D721Med (cell line): ENCODE measurements at places on chromosomes 1 and 21.

DNA sequence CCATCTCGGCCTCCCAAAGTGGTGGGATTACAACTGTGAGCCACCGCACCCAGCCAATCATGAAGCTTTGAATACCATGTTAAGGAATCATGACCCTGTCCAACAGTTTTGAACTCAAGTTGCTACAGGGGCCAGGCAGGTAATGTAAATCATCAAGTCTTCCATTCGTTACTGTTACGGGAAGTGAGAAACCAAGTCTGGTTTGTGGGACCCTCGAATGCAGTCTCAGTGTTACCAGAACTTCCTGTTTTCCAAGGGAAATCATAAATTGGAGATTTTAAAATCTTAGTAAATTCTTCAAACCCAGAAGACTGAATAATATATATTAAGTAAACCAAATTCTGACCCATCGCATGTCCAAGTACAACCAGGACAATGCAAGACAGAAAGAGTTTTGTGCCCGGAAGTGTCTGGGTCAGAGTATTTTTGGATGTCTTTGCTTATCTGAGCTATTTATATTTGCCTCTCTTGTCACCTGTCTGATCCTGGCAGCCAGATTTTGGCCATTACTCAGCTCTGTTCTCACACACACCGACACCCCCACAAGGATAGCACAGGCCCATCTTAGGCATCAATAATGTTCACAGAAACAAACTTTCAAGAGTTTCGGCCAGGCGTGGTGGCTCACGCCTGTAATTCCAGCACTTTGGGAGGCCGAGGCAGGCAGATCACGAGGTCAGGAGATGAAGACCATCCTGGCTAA is 8.8 kb downstream of the ATP5IF1 start:
- no peak for DNase-seq

DNA sequence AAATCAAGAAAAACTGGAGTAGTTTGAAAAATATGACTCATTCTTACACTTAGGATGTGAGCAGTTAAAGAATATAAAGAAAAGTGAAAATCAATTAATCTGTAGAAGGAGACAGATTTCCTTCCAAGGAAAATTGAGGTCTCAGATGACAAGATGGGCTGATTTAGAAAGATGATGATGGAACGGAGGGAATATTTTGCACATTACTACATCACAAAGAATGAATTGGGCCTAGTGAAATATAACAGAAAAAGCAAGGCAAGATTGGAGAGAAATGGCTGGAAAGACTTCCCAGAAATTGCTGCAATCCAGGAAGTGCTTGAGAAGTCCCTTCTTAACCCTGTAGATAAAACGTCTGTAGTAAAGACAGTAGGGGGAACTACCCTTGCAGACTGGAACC is 169.1 kb upstream of the SYT6 start:
- DNase-seq = no peak

DNA sequence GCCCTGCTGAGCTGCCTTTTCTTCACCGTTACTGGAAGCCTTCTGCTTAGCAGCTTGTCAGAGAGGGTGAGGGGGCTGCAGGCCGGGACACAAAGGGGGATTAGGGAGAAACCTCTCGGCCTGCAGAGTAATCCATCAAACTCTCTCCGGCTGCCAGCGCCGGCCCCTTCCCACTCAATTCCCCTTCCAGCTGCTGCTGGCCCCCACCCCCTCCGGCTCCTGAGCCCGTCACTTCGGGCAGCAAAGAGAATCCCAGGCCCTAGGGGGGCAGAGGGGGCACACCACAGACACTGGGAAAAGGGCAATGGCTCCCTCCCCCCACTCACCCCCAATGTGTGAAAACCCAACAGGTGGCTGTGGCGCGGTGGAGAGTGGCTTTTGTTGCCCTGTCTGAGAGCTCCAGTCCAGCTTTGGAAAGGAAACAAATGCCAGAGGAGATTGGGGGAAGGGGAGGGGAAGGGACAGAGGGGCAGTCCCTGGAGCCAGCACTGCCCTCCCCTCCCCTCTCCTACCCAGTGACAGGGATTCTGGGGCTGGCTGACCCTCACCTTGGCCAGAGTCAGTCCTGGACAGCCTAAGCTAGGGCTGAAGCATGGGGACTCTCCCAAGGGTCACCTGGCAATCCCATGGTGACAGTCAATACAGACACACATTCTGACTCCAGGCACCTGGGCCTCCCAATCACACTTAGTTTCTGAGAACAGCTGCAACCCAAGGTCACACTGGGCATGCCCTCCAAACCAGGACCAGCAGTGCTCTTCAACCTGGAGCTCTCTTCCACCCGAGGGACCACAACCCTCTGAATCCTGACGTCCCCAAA is 9.5 kb downstream of the SLC45A3 start:
- DNase-seq = peak; percentile 77

DNA sequence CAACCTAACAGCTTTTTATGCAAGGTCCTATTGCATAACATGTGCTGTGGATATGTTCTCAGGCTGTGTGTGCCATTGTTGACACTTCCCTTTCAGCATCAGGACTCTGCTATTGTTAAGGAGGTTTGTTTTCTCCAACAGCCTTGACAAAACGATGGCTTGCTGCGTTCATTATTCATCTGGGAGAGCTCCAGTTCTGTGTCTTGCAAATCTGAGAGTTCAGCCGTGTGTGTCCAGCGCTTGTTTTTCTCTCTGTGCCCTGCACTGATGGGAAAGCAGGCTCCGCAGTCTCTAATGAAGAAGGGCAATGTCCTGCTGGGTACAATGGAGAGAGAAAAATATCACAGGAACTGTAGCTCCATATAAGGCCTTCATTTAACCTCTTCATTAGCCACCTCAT is 63.7 kb downstream of the CLDN17 start:
- DNase-seq = no peak

- DNase-seq = no peak
Measured at GRCh38 chr1:76428028-76428427, 353.5 kb downstream of the ST6GALNAC3 start.

DNA sequence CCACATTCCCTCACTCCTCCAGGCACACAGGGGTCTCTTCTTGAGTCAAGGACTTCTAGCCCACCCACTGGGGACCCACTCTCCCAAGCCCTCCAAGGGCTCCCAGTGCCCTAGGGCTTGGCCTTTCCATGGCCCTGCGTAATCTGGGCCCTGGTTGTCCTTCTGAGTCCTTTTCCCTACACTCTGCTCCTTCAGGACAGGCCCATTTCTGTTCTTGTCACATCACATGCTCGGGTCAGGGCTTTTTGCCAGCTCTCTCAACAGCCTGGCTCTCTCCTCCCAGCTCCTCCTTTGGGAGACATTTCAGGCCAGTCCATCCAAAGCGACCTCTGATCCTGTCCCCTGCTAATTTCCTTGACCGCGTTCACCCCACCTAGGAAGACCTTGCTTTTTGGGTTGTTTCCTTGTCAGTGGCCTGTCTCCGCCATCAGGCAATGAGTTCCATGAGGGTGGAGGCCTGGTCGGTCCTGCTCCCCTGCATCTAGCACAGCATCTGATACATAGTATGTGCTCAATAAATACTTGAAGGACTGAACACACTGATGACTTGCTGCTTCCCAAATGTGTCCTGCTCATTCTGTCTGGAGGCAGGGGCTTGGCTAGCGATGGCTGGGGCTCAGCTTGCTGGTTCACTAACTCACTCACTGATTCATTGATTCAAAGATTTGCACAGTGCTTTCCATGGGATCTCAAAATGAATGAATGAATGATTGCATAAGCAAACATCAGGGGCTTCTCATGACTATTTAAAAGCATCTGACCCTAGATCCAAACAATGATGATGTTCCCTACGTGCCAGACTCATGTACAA is 44.8 kb downstream of the DHRS3 start:
- DNase-seq = no peak

- no peak for DNase-seq
Measured at GRCh38 chr1:192566657-192567056, 8.9 kb upstream of the RGS1 start.

- DNase-seq = no peak
Measured at GRCh38 chr1:181015251-181015615, 7.4 kb downstream of the STX6 start.

GRCh38 chr21:44873356-44874239 is at the start of gene PTTG1IP:
PTTG1IP (minus strand) TSS chr21:44873690; CDS start chr21:44873616, 74 bp downstream.
- DNase-seq = peak; percentile 98

- no peak for DNase-seq
Measured at GRCh38 chr1:38242506-38242905, 195.9 kb upstream of the POU3F1 start.

DNA sequence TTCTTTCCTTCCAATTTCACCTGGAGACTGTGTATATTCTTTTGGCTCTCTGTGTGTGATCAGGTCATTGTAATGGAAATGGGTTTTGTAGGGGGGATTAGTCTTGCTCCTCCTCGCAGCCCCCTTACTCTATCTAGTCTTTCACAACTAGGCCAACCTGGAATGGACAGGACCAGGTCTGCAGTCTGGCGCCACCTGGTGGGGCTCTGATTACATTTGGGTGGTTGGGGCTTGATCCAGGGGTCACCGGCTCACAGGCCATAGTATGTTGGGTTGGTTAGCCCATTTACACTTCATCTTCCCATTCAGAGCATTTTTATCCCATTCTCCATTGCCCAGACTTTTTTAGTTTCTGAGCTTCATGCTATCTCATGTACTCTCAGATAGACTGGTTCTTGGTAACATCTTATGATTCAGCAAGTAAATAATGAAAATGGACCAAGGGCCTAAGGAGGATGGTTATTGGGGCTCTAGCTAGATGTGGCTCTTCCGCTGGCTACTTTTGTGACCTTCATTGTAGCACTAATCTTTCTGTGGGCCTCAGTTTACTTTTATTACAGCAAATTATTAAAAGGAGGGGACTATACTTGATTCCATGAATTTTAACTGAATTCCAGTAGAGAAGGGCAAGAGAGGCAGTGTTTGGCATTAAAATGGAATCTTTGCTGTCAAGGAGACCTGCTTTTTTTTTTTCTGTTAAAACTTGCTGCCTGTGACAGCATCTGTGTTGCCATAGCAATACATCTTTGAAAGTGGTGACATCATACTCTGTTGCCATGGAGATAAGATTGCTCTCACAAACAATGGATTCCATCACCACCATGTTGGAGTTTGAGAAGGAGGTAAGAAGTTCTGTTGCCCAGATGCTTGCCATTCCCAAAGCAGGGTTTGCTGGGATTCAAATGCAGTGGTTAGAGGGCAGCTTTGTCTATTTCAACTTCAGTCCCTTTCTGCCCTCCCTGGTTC is 150.1 kb downstream of the PLXNA2 start:
- no peak for DNase-seq

DNA sequence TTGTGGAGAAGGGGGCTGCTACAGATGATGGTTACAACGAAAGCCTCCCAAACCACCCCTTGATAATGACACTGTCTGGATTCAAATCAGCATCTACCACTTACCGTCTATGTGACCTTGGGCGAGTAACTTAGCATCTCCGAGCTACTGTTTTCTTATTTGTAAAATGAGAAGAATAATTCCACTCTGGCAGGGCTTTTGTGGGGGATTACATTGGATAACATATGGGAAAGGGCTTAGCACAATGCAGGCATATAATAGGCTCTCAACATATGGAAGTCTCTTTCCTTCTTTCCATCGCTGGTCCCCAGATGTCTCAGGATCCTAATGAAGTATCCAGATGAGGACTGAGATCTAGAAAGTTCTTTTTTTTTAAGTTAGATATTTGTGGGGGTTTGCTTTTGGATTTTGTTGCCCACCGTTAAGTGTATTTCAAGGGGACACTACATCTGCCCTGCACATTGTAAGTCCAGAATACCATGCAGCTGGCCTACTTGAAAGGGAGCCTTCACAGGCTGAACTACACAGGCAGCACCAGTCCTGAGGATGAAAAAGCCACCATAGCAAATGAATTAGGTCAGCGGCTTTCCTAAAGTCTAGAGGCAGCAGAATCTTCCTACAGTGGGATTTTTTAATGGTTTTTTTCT is 172.2 kb upstream of the IRF2BP2 start:
- peak; percentile 90 for DNase-seq
